Activated CD4-positive, alpha-beta T cell treated with anti-CD3 and anti-CD28 coated beads, Interleukin-2, amount 50 U/mL, for 48 hours (primary cell): ENCODE measurements at places on chromosomes 1 and 21.

- DNase-seq: no peak
Observed at GRCh38 chr1:13921190-13921589, 221.2 kb downstream of the PRDM2 start.

GRCh38 chr1:197066719-197067456 is at the start of gene F13B:
TSS of gene F13B (minus strand) at chr1:197067260. CDS start at chr1:197067223, 37 bp downstream.
- DNase-seq: no peak

DNA sequence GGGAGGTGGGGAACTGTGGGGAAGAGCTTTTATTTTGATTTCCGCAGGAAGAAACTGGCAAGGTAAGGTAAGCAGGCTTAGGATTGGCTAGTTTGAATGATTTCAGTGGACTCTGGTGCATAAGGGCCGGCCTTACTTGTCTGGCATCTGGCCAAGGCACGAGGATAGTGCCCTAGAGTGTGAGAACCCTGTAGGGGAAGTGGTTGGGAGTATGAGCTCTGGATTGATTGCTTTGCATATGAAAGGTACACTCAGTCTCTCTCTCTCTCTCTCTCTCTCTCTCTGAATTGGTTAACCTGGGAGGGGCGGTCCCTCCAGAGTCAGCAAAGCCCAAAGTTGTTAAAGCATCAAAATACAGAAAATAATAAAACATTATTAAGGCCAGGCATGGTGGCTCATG is 463.0 kb downstream of the SIPA1L2 start:
- no peak for DNase-seq

DNA sequence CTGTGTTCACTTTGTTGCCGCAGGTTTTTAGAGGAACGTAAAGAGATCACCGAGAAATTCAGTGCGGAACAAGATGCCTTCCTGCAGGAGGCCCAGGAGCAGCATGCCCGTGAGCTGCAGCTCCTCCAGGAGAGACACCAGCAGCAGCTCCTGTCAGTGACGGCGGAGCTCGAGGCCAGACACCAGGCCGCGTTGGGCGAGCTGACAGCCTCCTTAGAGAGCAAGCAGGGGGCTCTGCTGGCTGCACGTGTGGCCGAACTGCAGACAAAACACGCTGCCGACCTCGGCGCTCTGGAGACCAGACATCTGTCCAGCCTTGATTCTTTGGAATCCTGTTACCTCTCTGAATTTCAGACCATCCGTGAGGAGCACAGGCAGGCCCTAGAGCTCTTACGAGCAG is 42.6 kb downstream of the PCNT start:
- DNase-seq: no peak

GRCh38 chr1:36273024-36273423 is 33.1 kb upstream of the SH3D21 start:
- DNase-seq: no peak

- DNase-seq: no peak
Observed at GRCh38 chr1:61157468-61157987, 75.2 kb downstream of the NFIA start.

DNA sequence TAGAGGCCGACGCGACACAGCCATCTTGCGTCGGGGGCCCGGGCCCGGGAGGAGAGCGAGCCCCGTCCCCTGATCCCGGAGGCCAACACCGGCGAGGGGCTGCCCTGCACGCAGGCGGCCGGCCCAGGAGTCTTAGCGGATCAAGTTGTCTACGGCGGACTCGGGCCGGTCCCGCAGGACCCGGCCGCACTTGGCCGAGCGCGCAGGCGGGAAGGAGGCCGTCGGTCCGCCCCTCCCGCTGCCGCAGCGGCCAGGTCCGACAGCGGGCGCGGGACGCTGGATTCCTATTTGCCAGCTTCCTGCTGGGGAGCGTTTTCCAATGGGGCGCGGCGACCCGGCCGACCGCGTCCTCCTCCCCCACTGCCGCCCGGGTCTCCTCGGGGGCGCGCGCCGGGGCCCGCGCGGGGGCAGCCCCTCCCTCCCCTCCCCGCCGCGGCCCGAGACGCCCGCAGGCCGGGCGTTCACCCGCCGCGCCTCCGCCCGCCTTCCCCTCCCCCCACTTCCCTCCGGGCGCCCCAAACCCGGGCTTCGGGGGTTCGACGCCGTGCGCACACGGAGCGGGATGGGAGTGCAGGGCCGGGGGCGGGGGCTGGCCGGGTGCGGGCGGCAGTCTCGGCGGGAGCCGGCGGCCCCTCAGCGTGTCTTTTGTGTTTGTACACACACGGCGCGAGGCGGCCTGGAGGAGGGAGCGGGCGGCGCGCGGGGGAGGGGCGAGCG is 517 bp upstream of the H3-3A start:
- peak; percentile 42 for DNase-seq

GRCh38 chr1:6807782-6808181 is 22.5 kb downstream of the CAMTA1 start:
- no peak for DNase-seq

DNA sequence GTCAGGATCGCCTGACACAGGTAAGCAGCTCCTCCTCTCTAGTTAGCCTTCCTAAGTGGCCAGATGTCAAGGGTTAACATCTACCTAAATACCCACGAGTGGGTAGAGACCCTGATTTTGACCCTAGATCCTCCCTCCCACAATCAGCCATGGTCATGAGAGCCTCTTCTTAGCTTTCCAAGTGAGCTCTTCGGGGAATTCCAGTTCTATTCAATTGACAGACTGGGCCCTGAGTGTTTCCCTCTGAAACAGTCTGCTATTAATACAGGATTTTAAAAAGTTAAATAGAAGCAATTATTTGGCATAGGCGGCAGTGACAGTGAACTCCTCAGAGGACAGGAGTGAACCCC is 28.1 kb downstream of the C2CD2 start:
- DNase-seq: no peak

DNA sequence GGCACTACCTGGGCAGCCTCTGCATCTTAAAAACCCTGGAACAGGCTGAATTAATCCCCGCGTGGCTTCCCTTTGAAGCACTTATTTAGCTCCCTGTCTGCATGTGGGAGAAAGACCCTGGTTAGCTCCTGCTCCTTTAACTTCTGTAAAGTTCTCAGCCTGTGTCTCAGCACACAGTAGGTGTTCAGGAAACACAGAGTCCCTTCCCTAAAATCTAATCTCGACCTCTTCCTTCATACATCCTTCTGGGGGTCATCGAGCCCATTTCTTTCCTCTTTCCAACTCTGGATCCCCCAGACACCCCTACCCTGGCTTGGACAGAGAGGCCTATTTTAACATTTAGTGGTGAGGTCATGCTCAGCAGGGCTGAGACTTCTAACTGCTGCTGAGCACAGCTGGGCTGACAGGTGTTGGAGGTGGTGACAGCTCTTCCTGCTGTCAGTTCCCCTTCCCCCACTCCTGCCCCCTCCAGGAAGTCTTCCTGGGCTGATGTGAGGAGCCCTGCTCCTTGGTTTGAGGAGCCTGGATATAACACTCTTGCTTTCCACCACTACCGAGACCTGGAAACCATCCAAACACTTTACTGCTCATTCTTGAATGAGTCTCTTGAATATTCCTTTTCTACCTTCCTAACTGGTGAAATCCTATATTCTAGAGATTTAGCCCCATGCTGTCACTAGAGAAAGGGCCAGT is 5.3 kb downstream of the E2F2 start:
- no peak for DNase-seq

DNA sequence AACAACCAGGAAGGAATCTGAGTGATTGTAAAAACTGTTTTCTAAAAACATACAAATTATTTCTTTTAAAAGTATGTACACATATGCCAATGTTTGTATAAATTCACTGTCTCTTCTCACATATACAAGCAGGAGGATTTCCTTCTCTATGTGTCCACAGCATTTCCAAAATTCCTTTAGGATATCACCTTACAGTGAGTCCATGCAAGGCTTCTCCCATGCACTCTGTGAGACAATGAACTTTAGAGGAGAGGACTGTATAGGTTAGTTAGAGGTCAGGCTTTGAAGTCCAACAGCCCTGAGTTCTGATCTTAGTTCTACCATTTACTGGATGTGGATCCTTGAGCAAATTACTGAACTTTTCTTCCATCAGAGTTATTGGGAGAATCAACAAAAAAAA is 34.1 kb upstream of the USH2A start:
- no peak for DNase-seq

- DNase-seq: no peak
Observed at GRCh38 chr1:173191011-173191705, 16.0 kb downstream of the TNFSF4 start.

DNA sequence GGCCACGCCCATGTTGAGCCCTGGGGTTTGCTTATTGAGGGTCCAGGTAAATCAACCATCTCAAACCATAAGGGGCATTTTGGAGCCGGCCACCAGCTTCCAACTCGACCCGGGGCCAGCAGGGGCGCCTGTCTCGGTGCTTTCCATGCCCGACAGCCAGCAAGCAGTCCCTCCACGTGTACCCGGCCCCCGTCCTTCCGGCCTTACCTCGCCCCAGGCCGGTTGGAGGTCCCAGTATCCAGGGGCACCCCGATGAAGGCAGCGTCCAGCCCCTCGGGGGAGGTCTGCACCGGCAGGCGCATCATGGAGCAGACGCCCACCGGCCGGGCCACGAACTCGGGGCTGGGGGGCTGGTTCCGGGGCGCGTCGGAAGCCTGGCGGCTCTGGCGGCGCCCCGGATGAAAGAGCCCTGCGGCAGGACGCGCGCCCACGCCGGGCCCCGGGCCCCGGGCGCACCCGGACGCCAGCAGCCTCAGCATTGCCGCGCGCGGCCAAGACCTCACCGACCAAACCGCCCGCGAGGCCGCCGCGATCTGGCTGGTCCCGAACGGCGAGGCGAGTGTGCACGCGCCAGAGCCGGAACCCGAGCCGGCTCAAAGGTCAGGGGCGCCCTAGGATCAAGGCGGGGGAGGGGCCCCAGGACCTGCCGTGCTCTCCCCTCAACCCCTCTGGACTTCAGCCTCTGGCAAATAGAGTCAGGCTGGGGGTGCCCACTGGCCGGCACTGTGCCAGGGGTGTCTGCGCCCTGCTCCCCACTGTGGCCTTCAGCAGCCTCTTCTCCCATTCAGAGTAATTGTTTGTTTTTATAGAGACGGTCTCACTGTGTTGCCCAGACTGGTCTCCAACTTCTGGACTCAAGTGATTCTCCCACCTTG is at the start of gene AGMAT:
AGMAT (minus strand) TSS at position 563 of the 875 bp plus-strand sequence; CDS start at position 479, 84 bp downstream.
- DNase-seq: peak; percentile 77

DNA sequence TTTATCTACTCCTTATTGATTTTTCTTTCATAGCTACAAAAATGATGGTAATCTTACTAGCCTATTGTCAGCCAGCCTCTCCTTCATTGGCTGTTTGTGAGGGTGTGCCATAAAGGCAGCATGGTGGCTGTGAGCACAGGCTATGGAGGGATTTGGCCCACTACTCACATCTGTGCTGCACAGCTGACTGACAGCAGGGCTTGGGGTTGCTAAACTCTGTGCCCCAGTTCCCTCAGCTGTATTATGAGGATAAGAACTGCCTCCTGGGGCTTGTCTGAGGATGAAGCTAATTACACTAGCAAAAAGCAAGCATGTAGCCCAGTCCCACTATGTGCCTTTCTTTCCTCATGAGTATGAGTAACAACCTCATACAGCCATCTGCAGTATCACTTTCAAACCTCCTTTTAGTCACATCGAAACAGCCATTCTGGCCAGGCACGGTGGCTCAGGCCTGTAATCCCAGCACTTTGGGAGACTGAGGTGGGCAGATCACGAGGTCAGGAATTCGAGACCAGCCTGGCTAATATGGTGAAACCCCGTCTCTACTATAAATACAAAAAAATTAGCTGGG is 66.2 kb downstream of the COQ8A start:
- no peak for DNase-seq

- DNase-seq: no peak
Observed at GRCh38 chr1:203359010-203359571, 8.2 kb upstream of the FMOD start.

GRCh38 chr1:6348511-6349191 is 44.9 kb downstream of the ACOT7 start:
- peak; percentile 54 for DNase-seq

- no peak for DNase-seq
Observed at GRCh38 chr1:36122062-36123030, 2.7 kb downstream of the COL8A2 start.

DNA sequence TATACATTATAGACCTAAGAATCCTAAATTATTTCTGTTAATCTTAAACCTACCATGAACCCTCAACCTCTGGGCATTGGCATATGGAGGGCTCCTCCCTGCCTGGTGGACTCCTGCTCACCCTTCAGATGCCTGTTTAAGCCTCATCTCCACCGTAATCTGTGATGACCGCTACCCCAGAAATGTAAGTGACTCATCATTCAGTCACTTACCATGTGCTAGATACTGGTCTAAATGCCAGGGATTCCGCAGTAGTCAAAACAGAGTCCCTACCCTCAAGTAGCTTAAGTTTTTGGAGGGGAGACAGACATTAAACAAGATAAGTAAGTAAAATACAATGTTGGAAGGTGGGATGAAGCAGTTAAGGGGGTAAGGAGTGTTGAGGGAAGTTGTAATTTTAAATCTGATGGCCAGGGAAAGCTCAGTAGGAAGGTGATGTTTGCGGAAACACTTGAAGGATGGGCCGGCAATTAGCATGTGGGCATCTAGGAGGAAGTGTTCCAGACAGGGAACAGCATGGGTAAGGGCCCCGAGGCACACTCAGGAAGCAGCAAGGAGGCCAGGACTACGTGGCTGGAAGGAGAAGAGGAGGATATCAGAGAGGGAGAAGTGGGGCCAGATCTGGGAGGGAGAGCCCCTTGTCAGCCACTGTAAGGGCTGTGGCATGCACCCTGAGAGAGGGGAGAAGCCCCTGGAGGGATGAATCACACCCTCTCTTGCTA is 141.7 kb upstream of the HOOK1 start:
- no peak for DNase-seq

GRCh38 chr21:45820171-45821091 is 161.1 kb upstream of the COL6A1 start:
- DNase-seq: peak; percentile 85

DNA sequence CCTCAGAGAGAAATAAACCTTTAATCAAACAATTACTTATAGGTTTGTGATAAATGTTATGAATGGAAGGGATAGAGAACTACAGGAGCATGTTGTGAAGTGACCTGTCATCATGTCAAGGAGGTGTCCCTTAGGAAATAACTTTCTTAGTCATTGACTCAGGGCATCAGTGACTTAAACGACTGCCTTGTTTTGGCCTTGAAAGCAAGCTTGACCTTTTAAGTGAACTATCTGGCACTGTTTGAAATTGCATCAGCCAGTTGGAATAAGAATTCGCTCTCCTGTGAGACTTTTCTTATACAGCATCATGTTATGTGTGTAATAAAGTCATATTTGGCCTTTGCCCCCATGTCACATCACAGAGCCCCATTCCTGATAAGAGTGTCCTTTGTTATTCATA is 30.9 kb downstream of the LRRC8B start:
- no peak for DNase-seq

DNA sequence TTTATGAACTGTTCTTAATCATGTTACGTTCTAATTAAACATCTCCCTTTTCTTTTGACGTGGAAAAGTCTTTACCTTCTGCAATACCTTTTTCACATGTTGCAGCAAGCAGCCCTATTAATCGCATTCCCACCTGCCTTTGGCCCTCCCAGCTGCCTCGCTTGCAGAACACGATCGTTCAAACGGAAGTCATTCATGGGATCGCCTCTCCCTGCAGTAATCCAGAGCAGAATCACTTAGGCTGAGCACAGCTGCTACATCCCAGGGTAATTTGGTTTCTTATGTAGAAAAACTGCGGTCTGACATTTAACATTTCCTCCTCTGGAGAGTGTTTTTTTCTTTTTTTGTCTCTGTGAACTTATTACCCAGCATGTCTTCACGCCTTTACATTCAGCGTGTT is 206.3 kb downstream of the KIF26B start:
- DNase-seq: no peak
